H1 (cell line): ENCODE measurements at places on chromosomes 2 and 18. TPM values are rescaled to one million over a fixed set of nuclear protein-coding genes. Genes with fewer than 3 reads are reported as not detected.

Gene LYG2
- not detected in 2 replicates for polyA plus RNA-seq

Gene CYRIA
- 0.80 and 1.5 TPM in 2 replicates for polyA plus RNA-seq

Gene KCMF1
- 55.8 and 86.9 TPM in 2 replicates for polyA plus RNA-seq

DNA sequence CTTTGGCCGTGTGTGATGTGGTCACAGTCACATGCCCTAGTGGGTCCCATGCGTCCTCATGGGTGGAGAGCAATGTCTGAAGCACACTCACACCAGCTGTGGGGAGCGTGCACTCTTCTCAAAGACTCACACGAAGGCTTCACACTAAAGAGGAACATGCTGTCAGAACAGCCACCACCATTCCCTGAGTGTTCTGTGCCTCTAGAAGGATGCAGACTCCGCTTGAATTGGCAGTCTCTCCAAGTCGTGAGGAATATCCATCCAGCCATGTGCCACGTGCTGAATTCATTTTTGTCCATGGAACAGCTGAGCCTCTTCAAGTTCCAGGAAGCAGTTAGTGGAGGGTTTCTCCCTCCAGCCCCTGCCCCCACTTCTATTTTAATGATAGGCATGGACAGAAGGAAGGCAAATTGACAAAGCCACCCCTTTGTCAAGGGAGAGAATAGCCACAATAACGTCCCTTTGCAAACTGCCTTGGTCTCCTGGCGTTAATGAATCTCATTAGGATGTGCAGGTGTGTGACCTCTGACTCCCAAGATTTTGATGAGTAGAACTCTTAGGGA lies 464.3 kb upstream of the ID2 start:
- H3K27me3 ChIP-seq = no peaks in the 10 kb centered on the region
- H3K27ac ChIP-seq = no peak overlapping the region
- peaks cover 4% of the 10 kb centered on the region; the same call in 1 of the 2 replicates for H3K4me1 ChIP-seq
